HuH-7.5 (cell line): ENCODE measurements at places on chromosomes 11 and 22.

DNA sequence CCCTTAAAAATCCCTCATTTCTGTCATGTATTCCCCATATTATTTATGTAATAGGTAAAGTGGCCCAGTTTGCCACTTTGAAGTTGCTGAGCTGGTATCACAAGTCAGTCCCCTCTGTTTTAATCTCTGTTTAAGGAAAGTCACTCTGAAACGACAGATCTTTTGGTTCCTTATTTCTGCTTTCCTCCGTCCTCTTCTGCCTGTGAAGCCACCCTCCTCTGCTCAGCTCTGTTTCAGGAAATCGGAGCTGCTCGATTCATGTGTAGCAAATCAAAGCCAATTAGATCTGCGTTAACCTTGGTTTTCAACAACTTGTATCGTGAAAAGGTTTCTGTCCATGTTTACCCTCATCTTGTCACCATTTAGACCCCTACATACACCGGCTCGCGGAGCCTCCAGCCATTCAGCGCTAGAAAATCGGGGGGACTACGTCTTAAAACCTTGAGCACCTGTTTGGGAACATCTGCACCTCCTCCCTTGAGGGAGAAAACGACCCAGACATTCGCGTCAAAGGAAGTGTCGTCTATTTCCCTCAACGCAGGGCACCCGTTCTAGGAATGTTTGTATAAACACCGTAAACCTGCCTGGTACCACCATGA is 576 bp upstream of the SC5D start:
- DNase-seq, result no peak

- no peak for DNase-seq
These were observed 113.8 kb upstream of the NARS2 start for GRCh38 chr11:78688460-78688859.

DNA sequence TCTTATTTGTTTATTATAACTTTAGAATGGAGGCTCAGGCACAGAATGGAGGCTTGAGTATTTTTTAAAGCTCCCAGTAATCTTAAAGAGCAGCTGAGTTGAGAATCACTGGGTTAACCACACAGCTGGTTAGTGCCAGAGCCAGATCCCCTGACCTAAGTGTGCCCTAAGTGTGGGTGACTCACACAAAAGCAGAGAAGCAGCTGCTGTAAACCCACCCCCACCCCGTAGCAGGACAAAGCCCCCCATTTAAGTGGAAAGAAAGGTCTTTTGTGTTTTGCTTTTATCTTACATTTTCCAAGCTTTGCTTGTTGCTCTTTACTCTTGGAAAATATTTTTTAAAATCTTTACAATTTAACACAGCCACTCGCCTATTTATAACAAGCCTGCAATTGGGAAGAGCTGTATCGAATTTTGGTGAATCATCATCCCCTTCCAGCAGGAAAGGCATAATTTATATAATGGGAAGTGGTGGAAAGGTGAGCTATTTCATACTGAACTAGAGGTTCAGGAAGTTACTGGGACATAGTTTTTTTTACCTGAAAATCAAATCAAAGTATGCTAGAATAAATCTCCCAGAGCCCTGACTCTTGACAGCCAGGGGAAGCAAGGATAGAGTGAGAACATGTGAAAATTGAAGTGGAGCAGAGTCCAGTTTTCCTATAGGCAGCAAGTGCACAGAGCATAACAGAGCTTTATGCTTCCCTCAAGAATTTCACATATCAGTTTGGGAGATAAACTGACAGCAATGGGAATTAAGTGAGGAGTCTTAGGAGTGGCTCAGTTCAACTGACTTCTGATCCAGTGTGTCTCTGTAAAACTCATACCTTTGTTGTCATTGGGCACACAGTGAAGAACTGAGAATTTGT is 405.7 kb downstream of the AASDHPPT start:
- DNase-seq, result no peak

DNA sequence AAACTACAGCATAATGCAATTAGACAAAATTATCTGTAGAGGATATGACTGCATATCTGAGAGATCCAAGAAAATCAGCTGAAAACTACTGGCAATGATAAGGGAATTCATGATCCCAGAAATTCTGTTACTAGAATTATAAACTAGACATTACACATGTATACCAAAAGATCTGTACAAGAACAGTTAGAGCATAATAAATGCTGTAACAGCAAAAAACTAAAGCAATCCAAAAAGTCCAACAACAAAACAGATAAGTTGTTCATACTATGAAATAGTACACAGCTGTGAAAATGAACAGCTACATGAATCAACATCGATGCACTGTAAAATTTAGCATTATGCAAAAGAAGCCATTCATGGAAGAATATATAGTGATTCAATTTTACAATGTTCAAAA is 6.0 kb downstream of the ZNF214 start:
- no peak for DNase-seq

DNA sequence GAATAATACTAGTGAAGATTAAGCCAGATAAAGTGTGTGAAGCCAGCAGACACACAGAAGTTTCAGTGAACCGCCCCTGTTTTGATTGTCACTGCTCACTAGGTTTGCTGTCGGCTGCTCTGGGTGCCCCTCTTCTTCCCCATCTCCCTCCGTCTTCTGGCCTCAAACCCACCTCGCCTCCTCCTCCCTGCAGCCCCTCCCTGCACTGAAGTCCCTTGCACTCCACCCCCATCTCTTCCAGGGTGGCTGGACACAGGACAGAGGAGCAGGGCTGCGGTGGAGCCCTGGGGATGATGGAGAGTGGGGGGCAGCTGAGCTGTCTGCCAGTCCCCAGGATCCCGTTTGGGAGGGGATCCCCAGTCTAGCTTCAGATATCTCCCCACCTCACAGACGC is 53.5 kb downstream of the CYTH4 start:
- no peak for DNase-seq

GRCh38 chr11:1042626-1043562 is 6.4 kb upstream of the MUC6 start:
- no peak for DNase-seq

DNA sequence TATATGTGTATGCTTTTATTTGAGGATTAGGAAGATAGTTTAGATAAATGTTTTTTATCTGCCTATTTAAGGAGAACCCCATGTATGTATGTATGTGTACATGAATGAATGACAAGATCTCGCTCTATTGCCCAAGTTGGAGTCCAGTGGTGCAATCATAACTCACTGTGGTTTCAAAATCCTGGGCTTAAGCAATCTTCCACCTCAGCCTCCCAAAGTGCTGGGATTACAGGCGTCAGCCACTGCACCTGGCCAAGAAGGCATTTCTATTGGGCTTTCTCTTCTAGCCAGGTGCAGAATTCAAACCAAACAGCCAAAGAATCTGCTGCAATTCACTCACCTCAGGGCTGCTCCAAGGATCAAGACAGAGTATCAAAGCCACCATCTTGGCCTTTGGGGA is 25.5 kb upstream of the DGKZ start:
- DNase-seq, result no peak

- no peak for DNase-seq
These were observed 27.9 kb downstream of the CABIN1 start for GRCh38 chr22:24039046-24039445.

DNA sequence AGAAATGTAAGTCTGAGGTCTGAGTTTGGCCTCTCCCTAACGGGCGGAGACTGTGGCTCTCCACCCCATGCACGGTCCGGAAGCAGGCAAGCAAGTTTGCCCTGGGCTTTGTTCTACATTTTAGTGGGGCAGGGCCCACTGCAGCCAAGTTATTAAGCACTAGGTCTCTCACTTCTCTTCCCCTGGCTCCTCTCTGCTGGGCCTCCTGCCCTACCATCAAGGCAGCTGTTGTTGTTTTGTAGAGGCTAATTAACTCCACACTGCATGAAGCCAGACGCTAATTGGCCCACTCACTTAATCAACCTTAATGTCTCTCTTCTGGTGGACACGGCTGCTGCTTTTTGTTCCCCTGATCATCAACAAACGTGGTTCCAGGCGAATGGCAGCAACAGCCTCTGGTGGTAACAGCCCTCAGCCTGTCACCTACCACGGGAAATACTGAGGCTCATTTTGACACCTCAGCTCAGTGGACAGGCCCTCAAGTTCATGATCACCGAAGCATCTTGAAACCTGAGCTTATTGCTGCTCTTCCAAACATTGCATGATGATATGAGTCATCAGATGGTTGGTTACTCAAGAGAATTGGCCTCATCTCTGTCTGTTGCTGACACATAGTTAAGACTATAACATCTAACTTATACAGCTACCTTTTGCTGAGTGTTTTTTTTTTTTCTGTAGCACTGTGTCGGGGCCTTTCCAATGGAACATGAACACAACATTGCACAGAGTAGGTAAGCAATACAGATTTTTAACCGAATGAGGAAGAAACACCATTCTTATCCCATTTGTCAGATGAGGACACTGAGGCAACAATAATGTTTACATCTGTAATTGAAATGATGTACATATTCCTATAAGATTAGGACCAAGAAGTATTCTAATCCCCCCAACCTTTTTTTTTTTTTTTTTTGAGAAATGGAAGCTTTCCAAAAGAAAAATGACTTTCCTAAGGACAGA is 20.8 kb upstream of the LMO2 start:
- no peak for DNase-seq

DNA sequence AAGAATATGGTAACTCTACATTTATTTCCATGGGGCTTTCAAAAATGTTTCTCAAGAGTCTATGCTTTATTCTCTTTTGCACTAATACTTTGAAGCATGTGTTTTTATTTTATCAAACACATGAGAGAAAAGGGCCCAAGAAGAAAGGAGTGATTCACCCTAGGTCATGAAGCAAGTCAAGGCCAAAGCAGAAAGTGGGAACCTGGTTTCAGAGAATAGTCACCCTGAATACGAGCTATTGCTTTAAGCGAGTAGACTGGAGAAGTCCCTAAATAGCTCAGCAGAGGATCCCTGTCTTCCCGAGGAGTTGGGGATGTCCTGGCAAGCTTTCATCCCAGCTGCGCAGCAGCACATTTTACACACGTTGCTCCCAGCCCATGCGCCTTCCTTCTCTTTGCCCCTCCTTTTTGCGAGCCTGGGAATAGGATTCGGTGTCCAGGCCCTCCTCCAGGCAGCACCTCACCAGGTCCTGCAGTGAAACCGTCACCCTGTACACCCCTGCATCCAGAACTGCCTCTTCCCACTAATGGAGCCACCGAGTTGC is 19.1 kb downstream of the MPEG1 start:
- no peak for DNase-seq

- no peak for DNase-seq
These were observed 17.2 kb downstream of the RRM1 start for GRCh38 chr11:4111834-4112233.

DNA sequence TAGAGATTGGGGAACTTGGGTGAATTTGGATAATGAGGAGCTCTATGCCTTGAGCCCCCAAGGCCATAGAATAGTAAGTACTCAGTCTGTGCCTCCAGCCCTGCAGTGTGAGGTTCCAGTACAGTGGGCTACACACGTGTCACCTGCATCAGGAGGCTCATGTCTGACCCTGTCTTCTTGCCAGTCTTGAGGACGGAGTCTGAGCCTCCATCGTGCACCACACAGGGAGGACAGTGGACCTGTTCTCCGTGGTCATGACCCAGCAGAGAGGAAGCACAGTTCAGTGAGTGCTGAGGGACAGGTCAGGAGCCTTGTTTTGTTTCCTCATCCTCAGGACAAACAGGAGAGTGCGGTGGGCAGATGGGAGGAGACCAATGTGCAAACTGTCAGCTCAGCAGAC is 30.8 kb downstream of the RPS13 start:
- no peak for DNase-seq

DNA sequence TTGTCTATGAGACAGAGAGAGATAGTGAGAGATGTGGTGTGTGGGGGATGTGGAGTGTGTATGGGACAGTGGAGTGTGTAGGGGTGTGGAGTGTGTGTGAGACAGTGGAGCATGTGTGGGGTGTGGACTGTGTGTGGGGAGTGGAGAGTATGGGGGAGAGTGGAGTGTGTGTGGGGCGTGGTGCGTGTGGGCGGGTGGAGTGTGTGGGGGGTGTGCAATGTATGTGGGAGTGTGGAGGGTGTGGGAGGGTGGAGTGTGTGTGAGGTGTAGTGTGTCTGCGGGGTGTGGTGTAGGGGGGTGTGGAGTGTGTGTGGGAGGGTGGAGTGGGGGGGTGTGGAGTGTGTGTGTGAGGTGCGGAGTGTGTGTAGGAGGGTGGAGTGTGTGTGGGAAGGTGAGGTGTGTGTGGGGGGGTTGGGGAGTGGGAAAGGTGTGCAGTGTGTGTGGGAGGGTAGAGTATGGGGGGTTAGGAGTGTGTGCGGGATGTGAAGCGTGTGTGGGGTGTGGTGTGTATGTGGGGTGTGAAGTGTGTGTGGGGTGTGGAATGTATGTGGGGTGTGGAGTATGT is 356.9 kb downstream of the CADM1 start:
- no peak for DNase-seq

- no peak for DNase-seq
These were observed 50.7 kb downstream of the MYEOV start for GRCh38 chr11:69344570-69345145.

DNA sequence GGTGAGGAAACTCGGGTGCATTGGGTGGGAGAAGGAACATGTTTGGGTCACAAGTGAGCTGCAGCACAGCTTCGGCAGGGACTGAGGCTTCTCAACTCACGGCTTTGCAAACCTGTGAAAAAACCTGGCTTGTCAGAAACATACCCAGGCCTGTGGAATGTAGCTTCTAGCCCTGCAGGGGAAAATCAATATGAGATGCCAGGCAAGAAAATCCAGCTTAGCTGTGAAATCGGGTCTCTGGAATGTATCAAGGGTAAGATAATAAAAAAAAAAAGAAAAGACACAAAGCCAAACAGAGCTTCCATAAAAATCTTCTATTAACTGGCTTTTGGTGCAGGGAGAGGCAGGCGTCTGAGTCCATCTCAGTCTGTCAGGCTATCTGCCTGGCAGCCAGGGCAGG is 28.5 kb downstream of the UQCR10 start:
- DNase-seq, result no peak
